Stimulated activated CD8-positive, alpha-beta memory T cell treated with anti-CD3 and anti-CD28 coated beads, Interleukin-4, amount 100 ng/mL, for 24 hours (primary cell): ENCODE measurements at places on chromosomes 7 and 10.

- no peak for DNase-seq
These were observed 5.2 kb downstream of the DUSP5 start for GRCh38 chr10:110502851-110503301.

DNA sequence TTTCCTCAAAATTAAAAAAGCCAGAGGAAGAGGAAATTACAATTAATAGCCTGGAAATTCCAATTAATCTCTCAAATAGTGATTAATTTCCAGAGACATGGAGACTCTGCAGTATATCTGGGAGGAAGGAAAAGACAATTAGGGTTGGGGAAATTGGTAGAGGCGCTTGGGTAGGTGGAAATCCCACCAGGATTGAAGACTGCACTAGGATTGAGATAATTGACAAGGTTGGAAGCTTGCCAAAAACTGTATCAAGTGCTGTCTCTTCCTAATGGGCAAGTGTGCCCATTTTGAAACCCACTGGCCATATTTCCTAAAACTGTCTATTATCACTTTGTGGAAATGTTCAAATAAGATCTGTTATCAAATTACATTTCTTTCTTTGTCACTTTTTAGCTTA is 21.6 kb downstream of the CHN2 start:
- no peak for DNase-seq

DNA sequence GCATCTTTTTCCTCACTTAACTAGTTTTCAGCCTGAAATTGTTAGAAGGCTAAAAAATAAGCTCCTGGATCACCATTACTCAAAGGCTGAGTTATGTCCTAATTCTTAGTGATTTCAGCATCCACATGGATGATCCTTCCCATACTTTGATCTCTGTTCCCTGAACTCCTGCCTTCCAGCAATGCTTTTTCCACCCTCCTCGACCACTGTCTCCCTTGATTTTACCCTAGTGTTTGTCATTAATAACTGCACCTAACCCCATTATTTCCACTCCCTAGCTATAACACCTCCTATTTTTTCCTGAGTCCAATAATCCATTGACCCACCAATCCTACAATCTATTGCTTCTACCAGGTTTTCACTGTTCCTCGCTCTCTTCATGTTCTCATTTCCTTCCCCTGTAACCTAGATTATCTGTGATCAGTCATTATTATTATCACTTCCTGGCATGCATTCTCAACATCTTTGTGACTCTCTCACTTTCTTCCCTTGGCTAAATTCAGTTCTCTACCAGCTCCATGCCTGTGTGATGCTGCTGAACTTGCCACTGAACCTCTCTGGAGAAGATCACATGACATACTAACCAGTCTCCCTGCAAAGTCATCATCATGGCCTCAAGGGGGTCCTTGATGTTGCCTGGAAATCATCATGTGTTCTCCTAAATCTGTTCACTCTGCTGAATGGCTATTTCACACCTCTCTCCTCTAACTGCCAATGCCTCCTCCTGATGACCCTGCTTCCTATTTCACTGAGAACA is 6.5 kb upstream of the CALU start:
- no peak for DNase-seq

GRCh38 chr10:18290651-18291313 is 150.6 kb downstream of the CACNB2 start:
- no peak for DNase-seq

- no peak for DNase-seq
These were observed 151.4 kb upstream of the FOXP2 start for GRCh38 chr7:114263219-114263618.

DNA sequence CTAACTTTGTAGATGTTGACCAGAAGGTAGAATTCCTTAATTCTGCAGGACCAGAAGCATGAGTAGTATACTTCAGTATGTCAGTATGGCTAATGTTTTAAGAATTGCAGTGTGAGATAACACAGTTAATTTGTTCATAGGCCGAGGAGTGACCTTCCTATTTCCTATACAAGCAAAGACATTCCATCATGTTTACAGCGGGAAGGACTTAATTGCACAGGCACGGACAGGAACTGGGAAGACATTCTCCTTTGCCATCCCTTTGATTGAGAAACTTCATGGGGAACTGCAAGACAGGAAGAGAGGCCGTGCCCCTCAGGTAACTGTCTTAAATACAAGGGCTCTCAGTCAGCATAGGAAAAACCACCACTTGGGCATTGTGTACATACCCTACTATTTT is 7.2 kb downstream of the DDX21 start:
- no peak for DNase-seq

DNA sequence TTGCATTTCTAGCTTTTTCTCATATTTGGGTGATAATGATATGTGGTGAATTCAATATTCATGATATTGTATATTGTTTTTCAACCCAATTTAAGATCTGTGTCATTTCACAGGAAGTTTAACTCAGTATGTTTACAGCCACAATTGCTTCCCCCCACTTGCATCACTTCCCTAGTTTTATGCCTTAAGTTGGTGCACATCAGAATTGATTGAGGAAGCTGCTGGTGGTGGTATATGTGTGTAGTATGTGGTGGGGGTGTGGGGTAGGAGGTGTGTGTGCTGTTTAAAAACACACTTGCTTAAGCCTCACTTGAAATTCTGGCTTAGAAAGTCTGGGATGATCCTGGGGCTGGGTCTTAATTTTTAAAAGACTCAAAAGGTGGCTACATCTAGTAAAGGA is 245.1 kb upstream of the AOAH start:
- no peak for DNase-seq

DNA sequence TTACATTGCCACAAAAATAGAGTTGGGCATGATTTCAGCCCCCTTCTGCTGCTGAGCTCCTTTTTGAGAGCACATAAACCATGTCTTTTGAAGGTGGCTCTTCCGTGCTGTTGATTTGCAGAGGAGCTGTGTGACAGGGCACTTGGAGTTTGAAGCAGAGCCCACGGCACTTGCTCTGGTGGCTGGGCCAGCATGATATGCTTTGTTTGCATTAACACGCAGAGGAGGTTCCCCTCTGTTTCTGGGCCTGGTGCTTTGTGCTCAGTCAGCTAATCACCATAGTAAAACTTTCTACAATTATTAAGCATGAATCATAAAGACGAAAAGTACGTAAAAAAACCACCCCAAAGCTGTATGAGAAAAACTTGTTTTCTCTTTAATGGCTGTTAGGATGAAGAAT is 40.1 kb downstream of the RBM33 start:
- no peak for DNase-seq

GRCh38 chr10:104591441-104591840 is 49.6 kb upstream of the SORCS3 start:
- no peak for DNase-seq

GRCh38 chr10:21315645-21316220 is 209.7 kb downstream of the SKIDA1 start:
- DNase-seq, result no peak

DNA sequence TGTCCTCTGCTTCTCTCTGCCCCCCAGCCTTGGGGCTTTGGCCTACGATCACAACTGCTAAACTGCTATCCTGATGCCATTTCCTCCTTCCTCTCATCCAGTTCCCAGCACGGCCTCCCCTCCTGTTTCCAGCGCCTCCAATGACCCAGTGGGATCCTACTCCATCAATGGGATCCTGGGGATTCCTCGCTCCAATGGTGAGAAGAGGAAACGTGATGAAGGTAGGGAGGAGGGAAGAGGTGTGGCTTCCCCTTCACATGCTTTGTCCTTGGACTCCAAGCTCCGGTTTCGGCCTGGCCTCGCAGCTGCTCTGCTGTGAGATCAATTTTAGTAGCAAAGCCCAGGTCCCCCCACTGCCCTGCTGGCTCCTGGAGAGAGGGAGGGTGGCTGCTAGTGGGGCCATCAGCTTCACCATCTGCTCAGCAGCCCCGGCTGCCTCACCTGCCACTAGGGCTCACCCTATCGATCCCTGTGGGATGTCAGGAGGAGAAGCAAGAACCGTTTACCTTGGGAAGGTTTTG is 35.8 kb downstream of the PAX2 start:
- no peak for DNase-seq

DNA sequence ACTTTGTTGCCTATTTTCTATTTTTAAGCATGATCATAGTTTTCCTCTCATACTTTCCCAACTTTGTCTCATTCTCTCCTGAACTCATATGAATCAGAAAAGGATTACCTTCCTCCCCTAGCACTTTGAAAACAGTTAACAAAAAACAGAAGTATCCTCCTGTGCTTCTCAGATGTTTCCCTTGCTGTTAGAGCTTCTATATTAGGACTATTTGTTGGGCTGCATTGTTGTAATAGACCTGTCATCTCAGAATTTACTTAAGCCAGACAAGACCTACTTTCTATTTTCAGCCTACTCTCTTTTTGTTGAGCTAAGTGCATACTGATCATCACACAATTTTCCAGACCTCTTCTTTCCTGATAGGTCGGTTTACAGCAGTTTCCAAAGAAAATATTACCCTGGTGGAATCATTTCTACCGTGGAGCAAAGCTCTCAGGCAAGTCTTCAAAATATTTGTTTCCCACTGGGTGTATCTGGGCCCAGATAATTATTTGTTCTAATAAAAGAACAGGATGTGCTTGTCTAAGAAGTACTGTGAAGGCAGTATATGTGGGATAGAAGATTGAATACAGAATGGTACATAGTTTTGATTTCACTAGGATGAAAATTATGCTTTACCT is 411.9 kb upstream of the KLF6 start:
- DNase-seq, result no peak

DNA sequence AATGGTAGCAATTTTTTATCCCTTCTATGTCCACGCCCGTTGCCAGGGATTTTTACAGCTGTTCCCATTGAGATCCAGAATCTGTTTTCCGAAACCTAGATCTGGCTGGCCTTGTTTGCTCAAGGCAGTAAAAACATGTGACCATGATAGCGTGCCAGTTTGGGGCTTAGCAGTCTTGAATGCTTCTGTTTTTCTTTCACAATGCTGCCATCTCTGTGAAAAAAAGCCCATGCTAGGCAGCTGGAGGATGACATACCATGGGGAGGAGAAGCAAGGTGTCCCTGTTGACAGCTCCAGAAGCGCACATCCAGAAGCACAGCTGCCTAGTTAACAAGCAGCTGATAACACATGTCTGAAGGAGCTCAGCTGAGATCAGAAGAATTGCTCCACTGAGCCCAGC is 2.2 kb upstream of the ZNF92 start:
- no peak for DNase-seq

- DNase-seq, result no peak
These were observed 345.0 kb downstream of the SORCS1 start for GRCh38 chr10:106819490-106819889.

DNA sequence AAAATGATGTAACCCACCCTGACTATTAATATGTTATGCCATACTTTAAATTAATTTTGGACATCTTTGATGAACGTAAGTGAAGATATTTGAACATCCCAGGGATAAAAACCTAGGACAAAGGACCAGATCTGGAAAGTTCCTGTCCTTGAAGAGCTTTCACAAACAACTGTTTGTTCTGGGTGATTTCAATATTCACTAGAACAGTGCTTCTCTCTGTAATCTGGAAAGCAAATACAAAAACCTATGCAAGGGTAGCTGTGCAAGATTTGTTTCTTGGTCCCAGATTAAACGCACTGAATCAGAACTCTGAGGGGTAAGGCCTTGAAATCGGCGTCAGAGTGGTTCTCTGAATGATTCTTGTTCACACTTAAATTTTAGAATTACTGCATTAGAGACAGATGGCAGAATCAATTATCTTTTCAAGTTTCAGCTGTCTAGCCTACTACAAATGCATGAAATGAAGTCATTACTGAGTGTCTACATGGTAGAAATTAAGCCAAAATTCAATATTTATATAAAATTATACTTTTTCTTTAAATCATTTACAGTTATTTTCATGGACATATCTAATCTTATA is 69.6 kb upstream of the CSTF2T start:
- no peak for DNase-seq

GRCh38 chr7:27367933-27368549 is 125.4 kb downstream of the EVX1 start:
- DNase-seq, result no peak

- no peak for DNase-seq
These were observed 279.4 kb upstream of the CACNA2D1 start for GRCh38 chr7:82722946-82723345.
